ENCODE measurements at places on chromosomes 2 and 18.

DNA sequence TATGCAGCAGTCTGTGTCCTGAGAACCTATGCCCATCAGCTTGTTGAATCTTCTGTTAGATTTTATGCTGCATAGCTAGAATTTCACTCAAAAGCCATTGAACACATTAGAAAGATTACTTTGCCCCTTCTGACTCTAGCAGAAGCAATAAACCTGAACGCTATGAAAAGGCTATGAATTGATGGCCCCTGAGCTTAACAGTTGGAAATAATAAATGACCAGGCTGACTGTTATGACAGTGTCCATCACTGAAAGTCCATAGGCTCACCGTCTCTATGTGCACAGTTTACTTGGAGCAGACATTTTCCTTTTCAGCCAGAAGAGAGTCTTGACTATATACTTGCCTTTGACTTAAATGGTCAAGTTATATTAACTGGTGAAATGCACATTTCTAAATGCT is 1618.8 kb upstream of the ACVR2A start:
- DNase-seq: no peak

- DNase-seq: no peak
These were observed 47.5 kb upstream of the CNGA3 start for GRCh38 chr2:98298683-98299164.

- DNase-seq: no peak
These were observed 57.0 kb downstream of the ZNF407 start for GRCh38 chr18:74654638-74655037.

DNA sequence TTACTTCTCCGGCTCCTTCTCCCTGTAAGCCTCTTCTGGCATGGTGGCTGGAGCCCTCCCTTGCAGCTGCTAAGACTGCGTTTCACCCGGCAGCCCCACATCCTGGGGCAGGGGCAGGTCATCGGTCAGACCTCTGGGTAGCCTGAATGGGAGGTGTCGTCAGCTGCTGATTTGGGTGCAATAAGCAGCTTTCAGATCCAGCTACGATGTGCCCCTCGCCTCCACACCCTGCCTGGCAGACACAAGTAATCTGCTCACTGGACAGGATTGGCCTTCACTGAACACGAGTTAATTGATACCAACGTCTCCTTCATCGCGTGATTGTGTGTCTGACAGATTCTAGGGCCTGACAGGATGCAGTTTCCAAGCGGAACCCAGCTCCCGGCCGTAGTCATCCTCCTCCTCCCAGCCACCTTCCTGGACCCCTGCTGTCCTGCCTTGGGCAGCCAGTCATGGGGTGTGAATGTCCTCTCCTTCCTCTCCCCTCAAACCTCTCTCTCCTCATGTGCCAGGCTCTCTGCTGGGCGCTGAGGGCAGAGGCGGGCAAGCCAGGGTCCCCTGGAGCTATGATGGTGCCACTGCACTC is 18.9 kb upstream of the PDIA6 start:
- no peak for DNase-seq

DNA sequence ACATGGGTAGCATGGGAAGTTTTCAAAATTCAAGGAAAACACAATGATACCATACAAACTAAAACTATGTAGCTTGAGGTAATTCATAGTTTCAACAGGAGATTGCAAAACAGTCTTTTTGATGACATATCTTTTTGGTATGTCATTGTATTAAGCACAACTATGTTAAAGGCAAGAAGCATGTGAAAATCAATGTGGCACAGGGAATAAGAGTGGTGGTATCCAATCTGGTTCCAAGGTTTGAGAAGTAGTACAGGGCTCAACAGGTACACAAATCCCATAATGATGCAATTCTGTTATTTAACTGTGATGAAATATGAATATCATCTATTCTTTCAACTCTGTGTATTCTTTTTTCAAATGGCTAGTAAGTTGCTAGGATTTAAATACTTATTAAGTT is 16.4 kb upstream of the DLX2 start:
- no peak for DNase-seq

Data from stimulated activated CD8-positive, alpha-beta memory T cell treated with anti-CD3 and anti-CD28 coated beads, Interleukin-2, amount 100 ng/mL, for 1 hour (primary cell).